ENCODE measurements at places on chromosomes 1 and 21. TPM values are rescaled to one million over a fixed set of nuclear protein-coding genes. Genes with fewer than 3 reads are reported as not detected.

The IL19 gene
- polyA plus RNA-seq, result not detected

The KPRP gene
- not detected for polyA plus RNA-seq

The XKR8 gene
- not detected for polyA plus RNA-seq

The FBLIM1 gene
- 25.4 TPM for polyA plus RNA-seq

The ADAM30 gene
- polyA plus RNA-seq, result not detected

The FALEC gene
- polyA plus RNA-seq, result not detected

The PRXL2B gene
- 29.0 TPM for polyA plus RNA-seq

The NR1I3 gene
- not detected for polyA plus RNA-seq

The SLC44A5 gene
- polyA plus RNA-seq, result 53.0 TPM

The HSPA6 gene
- 2.6 TPM for polyA plus RNA-seq

The ADAMTSL4 gene
- polyA plus RNA-seq, result not detected

The GBP5 gene
- polyA plus RNA-seq, result not detected

The PSMA5 gene
- polyA plus RNA-seq, result 99.8 TPM

The GSTM3 gene
- polyA plus RNA-seq, result 195 TPM

The ABCB10 gene
- 31.4 TPM for polyA plus RNA-seq

The TNFRSF8 gene
- polyA plus RNA-seq, result not detected

Measured in neural cell (in vitro differentiated cells).